ENCODE measurements at places on chromosomes 1 and 21. TPM values are rescaled to one million over a fixed set of nuclear protein-coding genes. Genes with fewer than 3 reads are reported as not detected.

Gene NASP
- 163 TPM for total RNA-seq

Gene LHX4
- 0.14 TPM for total RNA-seq

DNA sequence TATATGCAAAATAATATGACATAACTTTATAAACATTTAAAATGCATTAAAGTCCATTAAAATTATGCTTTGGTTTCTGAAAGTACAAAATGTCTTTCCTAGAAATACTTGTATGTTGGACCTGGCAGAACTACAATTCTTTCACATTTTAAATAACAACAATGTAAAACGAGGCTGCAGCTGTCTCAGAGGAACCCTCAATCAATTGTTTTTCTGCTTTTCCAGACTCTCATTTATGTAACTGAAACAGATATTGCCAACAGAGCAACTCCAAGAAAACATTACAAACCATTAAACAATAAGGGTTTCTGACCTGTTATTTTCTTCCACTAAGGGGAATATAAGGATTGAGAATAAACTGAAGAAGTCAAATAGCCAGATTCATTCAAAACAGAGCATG, 1193.4 kb downstream of the NCAM2 start:
- no peak for DNase-seq

DNA sequence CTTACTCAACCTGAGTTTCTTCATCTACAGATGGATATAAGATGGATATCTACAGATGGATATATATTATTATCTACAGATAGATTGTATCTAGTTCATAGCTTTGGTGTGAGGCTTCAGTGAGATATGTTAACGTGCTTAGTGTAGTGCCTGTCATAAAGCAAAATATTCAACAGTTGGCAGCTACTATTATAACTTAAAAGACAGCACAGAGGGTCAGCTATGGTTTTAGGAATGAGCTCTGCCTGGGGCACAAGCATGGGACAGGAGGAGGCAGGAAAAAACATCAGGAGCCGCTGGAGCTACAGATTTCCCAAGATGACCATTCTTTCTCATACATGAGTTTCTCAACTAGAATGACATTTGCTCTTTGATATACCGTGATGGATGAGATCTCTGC, 1.3 kb upstream of the CYB5R1 start:
- DNase-seq: no peak
